CD4-positive, CD25-positive, alpha-beta regulatory T cell (primary cell): ENCODE measurements at places on chromosomes 2 and 18.

DNA sequence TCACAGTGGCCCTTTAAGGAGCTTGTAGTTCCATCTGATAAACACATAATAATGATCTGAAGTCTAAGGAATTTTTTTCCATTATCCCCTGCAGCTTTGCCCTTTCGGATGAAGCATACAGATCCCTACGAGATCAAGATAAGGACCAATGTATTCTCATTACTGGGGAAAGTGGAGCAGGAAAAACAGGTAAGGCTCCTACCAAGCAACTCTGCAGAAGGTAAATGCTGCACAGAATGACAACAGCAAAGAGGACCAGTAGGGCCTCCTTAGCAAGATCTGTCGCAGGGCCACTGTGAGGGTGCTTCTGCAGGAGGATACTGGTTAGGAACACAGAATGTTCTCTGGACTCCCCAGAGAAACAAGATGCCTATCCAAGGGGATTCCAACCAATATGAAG, 84.6 kb downstream of the MYO1B start:
- no peak for DNase-seq
- H3K36me3 ChIP-seq, result no peaks in the 10 kb centered on the region
- H3K27me3 ChIP-seq, result peaks cover 5% of the 10 kb centered on the region
- H3K27ac ChIP-seq, result no peak overlapping the region

DNA sequence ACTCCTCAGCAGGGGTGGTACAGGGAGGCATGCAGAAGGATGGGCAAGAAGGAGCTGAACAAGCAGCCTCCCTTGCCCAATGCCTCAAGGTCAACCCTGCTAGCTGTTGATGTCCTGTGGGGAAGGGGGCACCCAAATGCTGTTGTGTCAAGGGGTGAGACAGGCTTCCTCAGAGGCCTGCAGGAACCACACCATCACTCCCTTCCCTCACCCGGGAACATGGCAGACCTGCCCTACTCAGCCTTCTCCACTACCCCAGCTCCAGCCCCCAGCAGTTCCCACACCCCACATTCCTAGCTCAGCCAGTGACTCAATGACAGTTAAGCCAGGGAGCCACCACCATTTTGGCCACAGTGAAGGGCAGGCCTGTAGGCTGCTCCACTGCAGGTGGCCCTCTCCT, 53.9 kb upstream of the RMP24 start:
- no peak overlapping the region for H3K4me3 ChIP-seq
- H3K27me3 ChIP-seq, result peaks cover 10% of the 10 kb centered on the region
- no peaks in the 10 kb centered on the region for H3K4me1 ChIP-seq
- H3K36me3 ChIP-seq, result no peaks in the 10 kb centered on the region
- no peak for DNase-seq

DNA sequence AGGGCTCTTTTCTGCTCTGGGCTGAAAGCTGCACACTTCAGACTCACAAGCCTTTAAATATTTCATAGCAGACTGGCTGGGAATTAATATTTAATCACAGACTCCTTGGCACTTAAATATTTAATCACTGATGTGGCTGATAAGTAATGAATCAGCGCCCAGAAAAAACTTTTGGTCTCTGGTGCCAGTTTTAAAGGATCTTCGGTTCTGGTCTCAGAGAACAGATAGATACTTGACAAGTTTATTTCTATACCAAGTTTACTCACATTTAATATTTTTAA, 201.2 kb downstream of the MYCN start:
- H3K36me3 ChIP-seq, result no peaks in the 10 kb centered on the region
- no peak for DNase-seq
- H3K4me3 ChIP-seq, result no peak overlapping the region
- no peaks in the 10 kb centered on the region for H3K27me3 ChIP-seq

DNA sequence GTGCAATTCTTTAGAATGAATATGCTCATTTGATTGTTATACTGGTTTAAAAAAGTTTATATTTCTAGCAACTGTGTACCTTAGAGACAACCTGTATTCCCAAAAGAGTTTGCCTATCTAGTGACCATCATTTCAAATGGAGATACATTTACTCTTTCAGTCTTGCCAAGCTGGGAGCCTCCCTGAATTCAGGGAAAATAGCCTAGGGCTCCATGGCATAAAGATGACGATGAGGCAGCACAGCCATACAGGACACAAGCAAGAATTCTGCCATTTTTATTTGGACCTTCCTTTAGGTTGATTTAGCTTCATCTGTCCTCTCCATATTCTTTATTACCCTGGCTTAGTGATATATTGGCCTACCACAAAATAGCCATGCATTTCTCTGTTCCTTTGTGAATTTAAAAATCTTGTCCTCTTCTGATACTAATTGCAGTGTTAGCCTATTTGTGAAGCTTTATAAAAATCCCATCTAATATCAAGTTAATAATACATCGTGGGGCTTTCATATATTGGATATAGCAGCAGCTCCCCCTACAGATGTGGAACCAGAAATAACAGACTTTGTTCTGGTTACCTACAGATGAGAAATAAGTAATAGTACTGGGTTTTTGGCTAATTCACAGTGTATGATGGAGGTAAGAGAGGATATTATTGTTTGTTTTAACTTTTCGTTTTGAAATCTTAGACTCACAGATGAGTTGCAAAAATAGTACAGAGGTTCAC, 1661.9 kb upstream of the PIK3C3 start:
- no peaks in the 10 kb centered on the region for H3K36me3 ChIP-seq
- no peaks in the 10 kb centered on the region for H3K4me1 ChIP-seq
- no peaks in the 10 kb centered on the region for H3K27me3 ChIP-seq
- DNase-seq, result no peak

GRCh38 chr2:206981739-206982340, 42.5 kb downstream of the CPO start:
- H3K4me3 ChIP-seq, result no peak overlapping the region
- peak; percentile 35 for DNase-seq
- H3K36me3 ChIP-seq, result no peaks in the 10 kb centered on the region
- H3K27me3 ChIP-seq, result no peaks in the 10 kb centered on the region
- no peaks in the 10 kb centered on the region for H3K4me1 ChIP-seq

GRCh38 chr2:176261136-176261535, 8.1 kb upstream of the MTX2 start:
- peaks cover 10% of the 10 kb centered on the region for H3K27me3 ChIP-seq
- no peak overlapping the region for H3K4me3 ChIP-seq
- no peak for DNase-seq
- no peak overlapping the region for H3K27ac ChIP-seq
- no peaks in the 10 kb centered on the region for H3K4me1 ChIP-seq
- no peaks in the 10 kb centered on the region for H3K36me3 ChIP-seq

- no peak overlapping the region for H3K4me3 ChIP-seq
- no peaks in the 10 kb centered on the region for H3K27me3 ChIP-seq
- no peak overlapping the region for H3K27ac ChIP-seq
- no peaks in the 10 kb centered on the region for H3K36me3 ChIP-seq
Measured at GRCh38 chr2:7667260-7667757, 750.1 kb downstream of the RNF144A start.

- DNase-seq, result no peak
- H3K4me1 ChIP-seq, result peaks cover 10% of the 10 kb centered on the region
- H3K27ac ChIP-seq, result no peak overlapping the region
- H3K36me3 ChIP-seq, result no peaks in the 10 kb centered on the region
Measured at GRCh38 chr2:42051543-42052235, 3.9 kb downstream of the PKDCC start.

DNA sequence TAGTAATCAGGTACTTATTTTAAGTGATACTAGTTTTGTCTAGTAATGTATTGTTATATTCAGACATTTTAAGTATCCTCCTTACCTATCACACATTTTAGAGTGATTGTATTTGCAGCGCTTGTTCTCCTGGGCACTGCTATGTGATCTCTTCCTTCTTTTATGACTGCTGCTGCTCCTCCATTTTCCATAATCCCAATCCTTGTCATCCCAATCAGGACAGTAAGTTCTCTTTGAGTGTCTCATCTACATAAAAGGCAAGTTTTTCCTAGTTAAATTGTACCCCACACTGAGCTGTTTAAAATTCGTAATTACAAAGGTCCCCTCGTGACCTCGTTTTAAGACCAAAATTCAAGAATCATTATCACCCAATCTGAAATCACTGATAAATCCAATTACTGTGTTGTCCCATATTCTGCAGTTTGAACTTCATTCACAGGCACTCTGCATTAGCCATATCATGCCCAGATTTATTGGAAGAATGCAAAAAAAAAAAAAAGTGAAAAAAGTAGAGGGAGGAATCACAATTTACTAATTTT, 2.8 kb downstream of the CLK1 start:
- H3K4me3 ChIP-seq, result peak overlapping the region; percentile 100
- no peaks in the 10 kb centered on the region for H3K27me3 ChIP-seq
- H3K36me3 ChIP-seq, result peaks cover 53% of the 10 kb centered on the region
- peak overlapping the region; percentile 100 for H3K27ac ChIP-seq
